ENCODE measurements at places on chromosomes 5 and 9.

DNA sequence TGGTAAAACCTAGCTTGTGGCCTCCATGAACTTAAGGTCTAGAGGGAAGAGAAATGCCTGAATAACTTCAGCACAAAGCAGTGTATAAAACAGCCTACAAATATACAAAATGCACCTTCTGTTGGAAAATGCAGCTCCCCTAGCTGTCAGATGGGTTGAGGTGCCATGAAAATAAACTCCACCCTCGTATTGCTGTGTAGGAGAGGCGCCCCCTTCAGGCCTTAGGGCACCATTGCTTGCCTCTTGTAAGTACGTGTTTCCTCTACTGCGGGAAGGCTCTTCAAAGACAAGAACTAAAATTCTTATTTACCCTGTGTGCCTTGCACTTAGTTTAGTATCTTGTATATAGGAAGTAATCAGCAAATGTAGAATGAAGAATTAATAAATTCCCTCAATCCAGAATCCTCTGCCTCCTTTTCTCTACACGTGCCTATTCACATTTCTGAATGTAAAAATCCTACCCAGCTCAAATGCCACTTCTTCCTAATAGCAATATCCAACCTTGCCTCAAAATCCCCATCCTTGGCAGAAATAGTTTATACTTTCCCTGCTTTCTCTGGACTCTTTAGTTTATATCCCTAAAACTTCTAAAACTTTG, 393.7 kb upstream of the PDE4D start:
- peak; percentile 56 for DNase-seq

GRCh38 chr5:110346893-110347358, 379.5 kb downstream of the TMEM232 start:
- DNase-seq, result no peak

DNA sequence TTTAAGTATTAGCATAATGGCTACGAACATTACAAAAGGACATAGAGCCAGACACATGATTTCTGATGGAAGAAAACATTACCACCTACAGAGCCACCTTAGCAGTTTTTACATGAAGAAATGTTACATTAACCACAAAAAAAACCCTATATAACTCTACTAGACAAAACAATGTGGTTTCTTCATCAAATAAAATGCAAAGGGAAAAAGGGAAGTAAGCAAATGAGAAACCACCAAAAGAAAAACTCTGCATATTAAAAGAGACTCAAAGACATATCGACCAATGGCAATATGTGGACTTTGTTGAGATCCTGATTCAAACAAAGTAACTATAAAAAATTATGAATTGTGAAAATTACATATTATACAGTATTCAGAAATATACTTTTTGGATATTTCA, 132.7 kb downstream of the TSSK1B start:
- DNase-seq, result no peak

DNA sequence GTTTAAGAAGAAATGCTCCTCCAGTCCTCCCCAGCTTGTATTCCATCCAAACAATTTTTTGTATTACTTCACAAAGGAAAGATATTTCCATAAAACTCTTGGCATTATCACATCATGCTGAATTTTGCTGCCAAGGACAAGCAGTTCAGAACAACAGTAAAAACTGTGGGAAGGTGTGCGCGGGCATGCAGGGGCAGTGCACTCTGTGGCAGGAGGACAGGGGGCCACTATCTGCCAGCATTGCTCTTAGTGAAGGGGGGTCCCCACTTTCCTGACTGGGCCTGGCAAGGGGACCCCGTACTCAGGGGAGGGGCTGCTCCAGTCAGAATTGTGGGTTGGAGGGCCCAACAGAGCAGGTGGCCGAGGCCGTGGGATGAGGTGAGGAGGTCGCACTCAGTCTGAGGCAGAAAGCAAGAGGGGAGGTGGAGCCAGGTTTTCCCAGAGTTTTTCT, 32.8 kb downstream of the ANGPTL2 start:
- no peak for DNase-seq

- DNase-seq, result no peak
Observed at GRCh38 chr5:168114444-168115017, 176.9 kb upstream of the WWC1 start.

DNA sequence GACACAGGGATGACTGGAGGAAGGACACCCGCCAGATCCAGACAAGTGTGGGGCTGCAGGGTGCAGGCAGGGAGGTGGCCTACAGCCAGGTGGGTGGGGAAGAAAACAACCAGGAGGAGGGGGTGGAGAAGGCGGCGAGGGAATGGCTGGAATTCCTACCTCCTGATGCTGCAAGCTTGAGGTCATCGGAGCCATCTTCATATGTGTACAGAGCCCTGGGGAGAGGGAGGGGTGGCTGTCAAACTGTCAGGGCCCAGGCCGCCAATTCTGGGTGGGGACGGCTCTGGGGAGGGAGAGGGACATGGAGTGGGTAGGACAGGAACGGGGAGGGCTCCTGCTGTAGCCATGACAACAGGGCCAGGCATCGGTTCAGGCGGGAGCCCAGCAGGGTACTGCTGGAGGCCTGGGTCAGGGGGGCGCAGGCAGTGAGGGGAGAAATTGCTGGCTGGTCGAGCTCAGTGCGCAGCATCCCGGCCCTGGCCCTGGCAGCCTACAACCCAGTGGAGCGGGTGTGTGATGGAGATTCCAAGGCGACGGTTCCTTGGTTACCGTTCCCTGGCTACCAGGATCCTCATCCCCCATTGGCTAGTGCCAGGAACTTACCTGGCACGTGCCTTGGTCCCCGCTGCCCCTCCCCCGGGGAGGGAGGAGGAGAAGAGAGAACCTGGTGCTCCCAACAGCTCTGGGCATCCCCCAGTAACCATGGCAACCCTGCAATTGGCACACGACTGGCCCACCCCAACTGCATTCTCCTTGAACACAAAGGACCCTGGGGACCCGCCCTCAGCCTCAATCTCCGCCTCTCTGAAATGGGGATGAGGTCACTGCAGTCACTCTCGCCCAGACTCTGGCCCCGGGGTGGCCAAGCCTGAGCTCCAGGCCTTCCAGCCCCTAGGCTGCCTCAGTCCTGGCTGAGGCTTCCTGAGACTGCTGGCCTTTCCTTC, 4.5 kb downstream of the DBN1 start:
- no peak for DNase-seq

- peak; percentile 65 for DNase-seq
Observed at GRCh38 chr5:16492398-16493140, 27.0 kb upstream of the ZNF622 start.

DNA sequence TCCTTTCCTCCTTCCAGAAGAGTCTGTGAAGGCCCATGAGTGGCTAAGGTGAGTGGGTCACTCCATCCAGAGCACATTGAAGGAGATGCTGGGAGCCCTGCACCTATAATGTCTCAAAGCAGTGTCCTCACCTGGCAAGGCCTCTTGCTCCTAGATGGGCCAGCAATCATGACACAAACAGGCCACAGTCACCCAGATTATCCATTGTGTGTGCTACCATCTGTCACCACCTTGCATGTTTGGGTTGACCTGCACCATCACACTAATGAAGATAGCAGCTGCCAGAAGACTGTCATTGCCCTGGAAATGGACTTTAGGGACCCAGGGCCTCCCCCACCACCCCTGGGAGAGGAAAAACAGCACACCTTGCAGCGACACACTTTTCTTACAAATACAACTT, 69.6 kb downstream of the GABBR2 start:
- DNase-seq, result no peak

DNA sequence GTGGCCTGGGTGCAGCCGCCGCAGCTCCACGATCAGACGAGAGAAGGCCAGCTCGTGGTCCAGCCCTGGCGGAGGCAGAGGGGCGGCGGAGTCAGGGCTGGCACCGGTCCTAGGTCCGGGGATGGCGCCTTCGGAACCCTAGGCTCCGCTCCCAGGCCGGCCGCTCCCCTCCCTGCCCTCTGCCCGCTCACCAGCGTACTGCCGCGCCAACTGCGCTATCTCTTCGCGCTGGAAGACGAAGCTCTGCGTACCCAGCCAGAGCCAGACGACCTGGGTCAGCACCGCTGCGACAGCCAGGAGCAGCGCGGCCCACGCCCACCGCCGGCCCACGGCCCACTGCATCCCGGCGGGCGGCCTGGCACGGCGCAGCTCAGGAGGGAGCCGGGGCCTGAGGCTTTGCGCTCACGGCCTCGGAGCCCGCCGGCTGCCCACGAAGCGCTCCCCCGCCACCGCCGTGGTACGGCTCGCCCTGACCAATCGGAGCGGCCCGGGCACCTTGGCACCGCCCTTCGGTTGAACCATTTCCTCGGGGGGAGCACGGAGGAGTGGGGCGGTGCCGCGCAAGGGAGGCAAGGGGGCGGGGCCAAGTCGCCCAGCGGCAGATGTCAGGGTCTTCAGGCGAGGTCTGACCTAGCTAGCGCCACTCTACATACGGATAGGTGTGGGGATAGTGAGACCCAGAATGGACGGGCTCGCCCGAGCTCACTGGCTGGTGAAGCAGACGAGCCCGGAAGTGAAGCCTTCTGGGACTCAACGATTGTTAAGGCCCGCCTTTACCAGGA, at the start of gene SIGMAR1:
Gene SIGMAR1 (minus strand): TSS at position 432 of the 782 bp plus-strand sequence. CDS start 90 bp downstream, at position 342.
- DNase-seq, result peak; percentile 97

- DNase-seq, result no peak
Observed at GRCh38 chr9:22049411-22049810, 40.3 kb upstream of the CDKN2B start.

- no peak for DNase-seq
Observed at GRCh38 chr9:127050591-127051001, 71.8 kb downstream of the ANGPTL2 start.

DNA sequence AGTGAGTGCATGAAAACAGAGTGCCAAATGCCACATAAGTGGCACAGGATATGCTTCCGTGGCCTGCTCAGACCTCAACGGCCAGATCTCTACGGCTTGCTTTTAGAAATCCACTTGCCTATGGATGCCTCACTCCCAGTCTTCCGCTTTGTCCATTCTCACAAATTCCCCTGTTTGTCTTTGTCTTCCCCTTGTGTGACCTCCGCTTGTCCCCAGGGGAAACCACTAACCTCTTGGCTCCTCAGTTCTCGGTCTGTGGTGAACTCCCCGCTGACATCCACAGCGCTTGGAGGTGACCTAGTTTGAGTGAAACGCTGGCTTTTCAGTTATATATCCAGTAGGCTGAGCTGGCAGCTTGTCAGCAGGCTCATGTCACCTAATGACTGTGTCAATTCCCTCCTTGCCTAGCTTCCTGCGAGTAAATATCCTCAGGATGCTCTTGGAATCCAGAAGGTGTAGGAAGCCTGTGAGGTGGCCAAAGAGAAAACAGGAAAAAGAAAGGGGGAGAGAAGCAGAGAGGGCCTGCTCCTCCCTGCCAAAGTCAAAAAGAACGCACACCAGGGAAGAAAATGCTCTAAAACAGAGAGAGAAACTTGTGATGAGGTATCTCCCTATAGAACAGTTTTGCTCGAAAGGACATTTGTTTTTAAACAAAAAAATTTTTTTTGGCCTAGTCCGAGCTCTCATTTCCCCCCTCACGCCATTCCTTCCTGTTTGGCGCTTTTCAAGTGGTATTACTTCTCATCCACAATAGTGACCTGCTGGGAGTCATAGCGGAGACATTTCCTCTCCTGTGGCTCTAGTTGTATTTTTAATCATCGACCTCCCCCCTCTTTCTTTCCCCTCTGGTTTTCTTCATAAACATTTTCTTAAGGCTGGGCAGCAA, 101.6 kb upstream of the SPRY4 start:
- no peak for DNase-seq

DNA sequence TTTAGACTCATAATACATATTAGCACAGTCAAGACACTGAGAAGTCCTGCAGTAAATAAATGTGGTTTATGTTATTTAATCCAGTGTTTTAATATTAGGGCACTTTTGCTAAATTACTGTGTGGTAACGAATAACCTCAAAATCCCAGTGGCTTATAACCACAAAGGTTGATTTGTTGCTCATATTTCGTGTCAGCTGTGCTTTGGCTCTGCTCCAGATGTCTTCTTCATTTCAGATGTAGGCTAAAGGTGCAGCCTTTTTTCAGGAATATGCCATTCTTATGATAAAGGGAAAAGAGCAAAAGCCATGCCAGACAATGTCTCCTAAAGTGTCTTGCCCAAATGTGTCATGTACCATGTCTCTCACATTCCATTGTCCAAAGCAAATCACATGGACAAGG, 144.8 kb downstream of the BRINP1 start:
- DNase-seq, result no peak

DNA sequence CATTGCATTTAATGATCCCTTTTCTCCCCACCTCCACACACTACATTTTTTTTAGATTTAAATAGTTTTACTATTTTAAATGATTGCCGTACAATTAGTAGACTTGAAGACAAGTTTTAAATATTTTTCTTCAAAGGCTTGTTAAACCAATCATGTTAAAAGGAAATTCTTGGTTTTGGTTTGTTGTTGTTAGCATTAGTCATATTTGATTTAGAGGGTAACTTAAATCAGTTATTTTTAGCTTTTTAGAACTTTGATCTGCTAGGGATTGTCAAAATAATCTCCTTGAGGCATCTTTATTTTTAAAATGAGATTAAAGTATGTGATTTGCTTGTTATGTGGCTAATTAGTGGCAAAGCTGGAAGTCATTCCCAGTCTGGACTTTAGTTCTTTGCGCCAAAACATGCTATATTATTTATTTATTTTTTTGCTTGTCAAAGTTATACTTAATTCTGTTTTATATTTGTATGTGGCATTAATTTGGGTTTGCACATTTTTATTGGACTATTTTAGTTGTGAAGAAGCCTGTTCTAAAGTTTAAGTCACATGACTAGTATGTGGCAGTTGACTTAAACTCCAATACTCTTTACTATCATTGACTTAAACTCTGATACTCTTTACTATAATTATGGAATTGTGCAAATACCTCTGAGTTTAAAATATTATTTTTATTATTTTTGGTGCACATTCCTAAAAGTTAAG, 14.7 kb downstream of the ITGA1 start:
- DNase-seq, result no peak

- no peak for DNase-seq
Observed at GRCh38 chr5:159917994-159918393, 1.7 kb downstream of the ADRA1B start.

DNA sequence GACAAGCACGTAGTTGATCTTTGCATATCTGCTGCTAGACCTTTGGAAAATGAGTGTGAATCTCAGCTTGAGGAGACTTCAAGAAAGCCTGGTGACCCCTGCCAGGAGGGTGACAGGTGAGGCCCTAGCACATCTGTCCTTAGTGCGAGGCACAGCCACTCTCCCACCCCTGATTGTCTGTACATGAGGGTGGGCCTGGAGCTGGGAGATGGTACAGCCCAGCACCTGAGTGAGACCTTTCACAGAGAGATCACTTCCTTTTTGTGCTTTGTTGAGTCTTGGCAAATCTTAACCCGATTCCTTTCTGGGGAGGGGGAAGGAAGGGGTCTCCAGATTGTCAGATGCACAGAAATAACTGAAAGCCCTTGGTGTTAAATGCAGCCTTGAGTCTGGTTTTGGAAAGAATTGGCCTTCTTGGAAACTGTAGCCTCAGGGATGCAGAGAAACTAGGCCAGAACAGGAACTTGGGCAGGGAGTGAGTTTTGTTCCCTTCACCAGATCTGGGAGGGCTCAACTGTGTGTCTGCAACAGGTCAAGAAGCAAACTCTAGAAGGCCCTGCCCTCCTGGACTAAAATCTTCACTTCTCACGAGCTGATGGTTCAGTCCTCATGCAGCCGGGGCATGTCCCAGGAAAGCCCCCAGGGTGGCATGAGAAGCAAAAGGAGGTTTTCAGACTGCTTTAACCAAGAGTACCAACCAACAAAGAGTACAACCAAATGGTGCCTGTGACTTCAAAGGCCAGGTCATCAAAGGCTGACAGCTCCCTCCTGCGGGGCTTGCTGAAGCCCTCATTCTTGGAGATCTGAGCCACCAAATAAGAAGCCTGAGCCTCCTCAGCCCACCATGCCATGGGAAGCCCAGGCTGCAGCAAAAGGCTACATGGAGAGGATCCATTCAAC, 20.8 kb upstream of the SEMA4D start:
- no peak for DNase-seq

All from Peyer's patch (tissue), 4 donors.